Stimulated activated CD4-positive, alpha-beta T cell treated with anti-CD3 and anti-CD28 coated beads, Interleukin-4, amount 100 ng/mL, for 4 hours (primary cell): ENCODE measurements at places on chromosomes 11 and 22.

- DNase-seq = no peak
These were observed 17.2 kb upstream of the CRYBB3 start for GRCh38 chr22:25182131-25183110.

DNA sequence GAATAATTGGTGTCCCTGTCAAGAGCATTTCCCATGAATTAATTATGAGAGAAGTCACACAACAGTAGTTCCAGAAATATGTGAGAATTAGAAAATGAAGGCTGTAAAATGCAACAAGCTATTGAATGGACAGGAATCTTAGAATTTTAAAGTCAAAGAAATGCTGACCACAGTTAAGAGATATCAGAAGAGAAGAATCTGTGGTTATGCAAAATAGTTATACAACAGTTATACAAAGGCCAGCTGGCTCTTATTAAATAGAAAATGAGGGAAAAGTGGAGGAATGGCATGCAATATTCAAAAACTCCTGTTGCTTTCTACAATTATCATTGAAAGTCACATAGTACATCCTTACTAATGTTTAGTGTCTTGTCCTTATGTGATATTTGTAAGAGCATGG, 27.4 kb downstream of the CASP12 start:
- no peak for DNase-seq

- no peak for DNase-seq
These were observed 29.8 kb upstream of the LDHA start for GRCh38 chr11:18364495-18365073.

GRCh38 chr11:17157761-17158160, 50.0 kb downstream of the PIK3C2A start:
- no peak for DNase-seq

- DNase-seq = peak; percentile 14
These were observed 10.4 kb upstream of the MRPL17 start for GRCh38 chr11:6693342-6694228.

DNA sequence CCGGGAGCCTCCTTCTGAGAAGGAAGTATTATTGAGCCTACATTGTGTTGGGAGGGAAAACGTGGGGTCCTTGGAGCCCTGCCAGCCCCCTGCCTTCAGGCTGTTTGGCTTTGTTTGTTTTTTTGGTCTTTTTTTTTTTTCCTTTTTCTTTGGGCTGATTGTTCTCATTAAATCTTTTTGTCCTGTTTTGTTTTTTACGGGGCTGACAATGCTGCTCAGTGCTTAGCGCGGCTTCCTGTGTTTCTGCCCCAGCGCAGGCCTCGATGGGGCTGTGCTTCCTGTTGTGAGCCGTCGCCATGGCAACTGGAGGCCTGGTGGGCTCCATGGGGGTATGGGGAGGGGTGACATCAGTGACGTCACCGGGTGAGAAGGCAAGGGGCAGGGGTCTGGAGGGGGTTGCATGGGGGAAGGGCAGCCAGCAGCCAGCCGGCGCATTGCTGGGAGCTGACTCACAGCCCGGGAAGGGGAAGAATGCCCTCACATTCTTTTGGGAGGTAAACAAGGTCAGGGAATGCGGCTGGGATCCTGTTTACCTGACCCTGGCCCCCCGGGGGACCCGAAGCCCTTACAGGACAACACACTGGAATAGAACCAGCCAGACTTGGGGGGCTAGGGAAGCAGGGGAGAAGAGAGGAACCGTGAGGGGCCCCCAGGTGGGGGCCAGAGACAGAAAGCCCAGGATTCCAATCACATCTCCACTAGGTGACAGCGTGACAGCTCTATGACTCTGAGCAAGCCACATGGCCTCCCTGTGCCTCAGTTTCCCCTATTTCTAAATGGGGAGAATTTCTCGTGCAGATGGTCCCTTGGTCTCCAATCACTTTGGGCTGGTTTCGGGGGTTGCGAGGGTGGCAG, 22.2 kb upstream of the CBX7 start:
- DNase-seq = peak; percentile 44

- no peak for DNase-seq
These were observed 26.1 kb upstream of the ZBTB44 start for GRCh38 chr11:130340671-130341319.

DNA sequence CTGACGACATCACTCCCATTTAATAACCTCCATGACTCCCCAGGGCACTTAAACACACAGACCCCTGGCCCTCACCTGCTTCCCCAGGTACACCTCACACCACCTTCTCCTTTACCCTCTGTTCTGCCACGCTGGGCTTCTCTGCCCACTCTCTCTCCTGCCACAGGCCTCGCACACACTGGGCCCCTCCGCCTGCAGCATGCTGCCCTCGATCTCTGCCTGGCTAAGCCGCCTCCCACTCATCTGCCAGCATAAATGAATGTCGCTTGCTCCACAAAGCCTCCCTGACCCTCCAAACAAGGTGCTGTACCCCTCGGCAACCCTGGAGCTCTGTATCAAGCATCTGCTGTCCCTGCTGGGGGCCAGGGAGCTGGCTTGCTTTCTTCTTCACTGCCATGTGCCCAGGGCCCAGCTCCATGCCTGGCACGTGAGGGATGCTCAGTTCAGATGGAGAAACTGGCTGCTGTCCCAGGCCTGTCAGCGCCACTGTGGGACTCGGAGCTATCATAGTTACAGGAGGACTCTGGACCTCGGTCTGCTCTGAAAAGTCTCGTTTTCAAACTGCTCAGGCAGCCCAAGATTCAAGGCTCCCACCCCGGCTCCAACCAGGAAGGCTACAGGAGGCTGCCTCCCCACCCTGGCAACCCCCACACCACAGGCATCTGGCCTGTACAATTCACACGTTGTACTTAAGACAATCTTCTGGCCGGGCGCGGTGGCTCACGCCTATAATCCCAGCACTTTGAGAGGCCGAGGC, 11.9 kb downstream of the TTLL1 start:
- no peak for DNase-seq

DNA sequence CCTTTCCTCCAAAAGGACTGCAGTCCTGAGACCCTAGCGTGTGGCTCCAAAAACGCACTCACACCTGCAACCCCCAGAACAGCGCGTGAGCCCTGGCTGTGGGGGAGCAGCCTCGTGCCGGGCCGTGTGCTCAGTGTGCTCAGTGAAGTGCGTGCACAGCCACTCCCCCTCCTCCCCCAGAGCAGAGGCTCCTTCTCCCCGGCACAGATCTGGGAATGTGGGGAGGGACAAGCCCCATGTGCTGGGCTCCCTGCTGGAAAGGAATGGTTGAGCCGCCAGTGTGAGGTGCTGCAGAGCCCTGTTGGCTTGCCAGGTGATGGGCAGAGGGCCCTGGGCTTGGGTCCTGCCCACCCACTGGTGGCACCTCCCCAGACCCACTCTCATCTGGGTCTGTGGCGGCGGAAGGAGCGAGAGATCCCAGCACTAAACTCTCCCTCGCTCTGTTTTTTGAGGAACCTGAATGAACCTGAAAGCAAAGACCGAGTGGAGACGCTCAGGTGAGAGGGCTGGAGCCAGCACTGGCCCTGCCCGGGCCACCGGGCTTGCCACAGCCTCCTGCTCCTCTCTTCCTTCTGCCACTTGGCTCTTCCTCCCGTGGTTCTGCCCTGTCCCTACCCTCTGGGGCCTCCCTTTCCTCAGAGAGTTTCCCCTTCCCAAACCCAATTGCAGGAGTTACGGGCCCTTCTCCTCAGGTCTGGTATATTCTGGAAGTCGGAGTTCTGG, 9.0 kb downstream of the RCOR2 start:
- no peak for DNase-seq
